Stimulated activated CD8-positive, alpha-beta memory T cell treated with anti-CD3 and anti-CD28 coated beads, Interleukin-12 subunit alpha, Interleukin-12 subunit beta, amount 100 ng/mL, for 4 hours (primary cell): ENCODE measurements at places on chromosomes 16 and 17.

DNA sequence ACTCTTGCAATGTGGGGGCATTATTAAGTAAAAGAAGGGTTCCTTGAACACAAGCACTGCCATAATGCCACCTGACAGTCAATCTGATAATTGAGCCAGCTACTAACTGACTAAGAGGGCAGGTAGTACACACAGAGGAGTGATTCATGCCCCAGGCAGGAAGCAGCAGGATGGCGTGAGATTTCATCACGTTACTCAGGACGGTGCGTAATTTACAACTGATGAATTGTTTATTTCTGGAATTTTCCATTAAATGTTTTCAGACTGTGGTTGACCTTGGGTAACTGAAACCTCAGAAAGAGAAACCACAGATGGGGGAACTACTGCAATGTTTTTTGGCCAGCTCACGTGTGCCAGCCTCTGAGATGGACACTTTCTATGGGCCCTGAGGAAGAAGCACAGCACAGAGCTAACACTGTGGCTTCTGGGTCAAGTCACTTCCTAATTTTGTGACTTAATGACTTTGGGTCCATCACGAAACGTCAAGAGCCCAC lies 46.7 kb downstream of the C17orf67 start:
- peak; percentile 13 for DNase-seq

GRCh38 chr16:25914357-25914962 lies 222.7 kb downstream of the HS3ST4 start:
- no peak for DNase-seq

GRCh38 chr16:46853713-46854443 lies 22.9 kb upstream of the C16orf87 start:
- peak; percentile 17 for DNase-seq

DNA sequence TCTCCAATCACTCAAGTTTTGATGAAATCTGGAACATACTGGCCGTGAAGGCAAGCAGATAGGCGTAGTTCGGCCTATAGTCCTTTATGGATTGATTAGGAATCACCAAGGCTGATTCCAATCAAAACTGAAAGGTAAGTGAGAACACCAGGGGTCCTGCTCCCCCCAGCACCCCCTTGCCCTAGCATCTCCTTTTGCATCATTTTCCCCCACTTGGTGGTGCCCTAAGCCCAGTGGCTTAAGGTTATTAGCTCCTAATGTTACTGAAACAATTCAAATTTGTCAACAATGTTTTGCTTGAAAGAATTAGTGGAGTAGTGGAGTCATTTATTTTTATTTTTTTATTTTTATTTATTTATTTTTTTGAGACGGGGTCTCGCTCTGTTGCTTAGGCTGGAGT lies 4.9 kb downstream of the SLFN14 start:
- no peak for DNase-seq

DNA sequence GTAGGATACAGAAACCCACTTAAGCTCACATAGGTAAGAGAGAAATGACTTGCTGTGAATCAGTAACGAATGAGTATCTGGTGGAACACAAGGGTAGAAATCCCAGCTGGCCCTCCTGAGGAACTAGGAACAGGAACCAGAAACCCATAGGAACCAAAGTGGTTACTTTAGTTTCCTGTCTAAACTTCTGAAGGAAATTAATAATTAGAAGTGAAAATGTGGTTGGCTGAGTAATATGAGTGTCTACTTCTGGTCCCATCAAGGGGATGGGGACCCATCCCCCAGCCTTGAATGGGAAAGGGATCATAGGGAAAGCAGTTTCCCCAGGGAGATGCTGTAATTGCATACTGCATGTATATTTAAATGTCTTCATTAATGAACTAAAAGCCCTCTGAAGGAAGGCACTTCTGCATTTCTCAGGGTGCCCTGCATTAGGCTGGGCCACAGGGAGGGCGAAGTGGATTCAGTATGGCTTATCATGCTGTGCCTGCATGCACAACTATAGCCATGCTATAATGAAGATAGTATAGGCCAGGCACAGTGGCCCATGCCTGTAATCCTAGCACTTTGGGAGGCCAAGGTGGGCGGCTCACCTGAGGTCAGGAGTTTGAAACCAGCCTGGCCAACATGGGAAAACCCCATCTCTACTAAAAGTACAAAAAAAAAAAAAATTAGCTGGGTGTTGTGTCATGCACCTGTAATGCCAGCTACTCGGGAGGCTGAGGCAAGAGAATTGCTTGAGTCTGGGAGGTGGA lies 45.6 kb downstream of the CYB5B start:
- no peak for DNase-seq

DNA sequence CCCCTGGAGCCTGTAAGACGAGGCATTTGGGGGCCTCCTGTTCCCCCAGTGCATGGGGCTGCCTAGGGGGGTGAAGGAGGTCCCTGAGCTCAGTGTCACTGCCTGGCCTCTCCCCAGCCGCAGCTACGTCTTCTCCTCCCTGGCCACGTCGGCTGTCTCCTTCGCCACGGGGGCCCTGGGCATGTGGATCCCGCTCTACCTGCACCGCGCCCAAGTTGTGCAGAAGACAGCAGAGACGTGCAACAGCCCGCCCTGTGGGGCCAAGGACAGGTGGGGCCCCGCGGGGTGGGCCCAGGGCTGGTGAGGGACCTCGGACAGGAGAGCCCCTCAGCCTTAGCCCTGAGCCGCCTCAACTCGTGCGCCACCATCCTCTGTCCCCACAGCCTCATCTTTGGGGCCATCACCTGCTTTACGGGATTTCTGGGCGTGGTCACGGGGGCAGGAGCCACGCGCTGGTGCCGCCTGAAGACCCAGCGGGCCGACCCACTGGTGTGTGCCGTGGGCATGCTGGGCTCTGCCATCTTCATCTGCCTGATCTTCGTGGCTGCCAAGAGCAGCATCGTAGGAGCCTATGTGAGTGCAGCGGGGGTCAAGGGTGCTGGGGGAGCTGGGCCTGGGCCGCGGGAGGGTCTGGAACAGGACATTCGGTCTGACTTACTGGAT lies 22.2 kb downstream of the MYBBP1A start:
- DNase-seq = no peak

GRCh38 chr16:56480776-56481467 lies 29.6 kb downstream of the OGFOD1 start:
- DNase-seq = no peak

DNA sequence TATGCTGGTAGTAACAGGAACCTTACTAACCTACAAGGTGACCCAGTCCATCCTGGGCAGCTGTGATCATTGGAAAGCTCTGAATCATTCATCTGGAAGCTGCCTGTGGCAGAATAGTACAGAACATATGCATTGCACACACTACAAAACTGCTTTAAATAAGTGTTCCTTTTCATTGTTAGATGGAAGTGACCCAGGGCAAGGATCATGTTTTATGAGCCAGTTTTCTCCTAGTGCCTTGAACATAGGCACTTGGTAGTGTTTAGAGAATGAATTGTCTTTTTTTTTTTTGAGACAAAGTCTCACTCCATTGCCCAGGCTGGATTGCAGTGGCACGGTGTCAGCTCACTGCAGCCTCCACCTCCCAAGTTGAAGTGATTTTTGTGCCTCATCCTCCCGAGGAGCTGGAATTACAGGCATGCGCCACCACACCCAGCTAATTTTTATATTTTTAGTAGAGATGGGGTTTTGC lies 55.4 kb downstream of the TENT4B start:
- no peak for DNase-seq

DNA sequence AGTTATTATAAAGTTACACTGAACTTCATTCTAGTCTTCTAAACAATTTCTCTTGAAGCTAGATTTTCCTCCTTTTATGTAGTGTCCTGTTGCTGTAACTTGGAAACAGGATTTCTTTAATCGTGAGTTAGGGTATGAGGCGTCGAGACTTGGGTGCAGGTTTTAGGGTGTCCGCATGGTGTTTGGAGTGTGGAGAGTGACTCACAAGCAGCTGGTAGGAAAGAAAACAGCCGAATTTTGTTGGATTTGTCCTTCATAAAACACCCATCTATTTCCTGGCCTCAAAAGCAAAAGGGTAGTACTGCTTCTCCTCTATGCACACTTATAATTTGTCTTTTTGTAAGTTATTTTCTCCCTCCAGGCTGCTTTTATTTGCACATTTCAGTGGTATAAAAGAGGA lies 1.6 kb downstream of the RPTOR start:
- no peak for DNase-seq

DNA sequence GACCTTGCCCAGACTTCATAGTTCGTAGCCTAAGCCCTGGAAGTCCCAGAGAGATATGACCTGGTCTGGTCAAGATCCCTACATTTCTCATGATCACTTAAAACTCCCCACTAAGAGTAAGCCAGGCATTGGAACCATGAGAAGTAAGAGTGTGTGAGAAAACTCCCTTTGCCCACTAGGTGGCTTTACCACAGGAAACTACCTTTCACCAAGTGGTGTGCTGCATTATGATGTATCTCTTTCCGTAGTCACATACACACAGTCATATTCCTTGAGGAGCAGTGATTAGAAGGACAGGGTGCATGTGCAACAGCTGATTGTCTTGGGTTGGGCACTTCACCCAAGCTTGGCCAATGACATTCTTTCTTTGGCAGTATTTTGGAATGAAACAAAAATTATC lies 639.3 kb downstream of the KCNJ2 start:
- no peak for DNase-seq

DNA sequence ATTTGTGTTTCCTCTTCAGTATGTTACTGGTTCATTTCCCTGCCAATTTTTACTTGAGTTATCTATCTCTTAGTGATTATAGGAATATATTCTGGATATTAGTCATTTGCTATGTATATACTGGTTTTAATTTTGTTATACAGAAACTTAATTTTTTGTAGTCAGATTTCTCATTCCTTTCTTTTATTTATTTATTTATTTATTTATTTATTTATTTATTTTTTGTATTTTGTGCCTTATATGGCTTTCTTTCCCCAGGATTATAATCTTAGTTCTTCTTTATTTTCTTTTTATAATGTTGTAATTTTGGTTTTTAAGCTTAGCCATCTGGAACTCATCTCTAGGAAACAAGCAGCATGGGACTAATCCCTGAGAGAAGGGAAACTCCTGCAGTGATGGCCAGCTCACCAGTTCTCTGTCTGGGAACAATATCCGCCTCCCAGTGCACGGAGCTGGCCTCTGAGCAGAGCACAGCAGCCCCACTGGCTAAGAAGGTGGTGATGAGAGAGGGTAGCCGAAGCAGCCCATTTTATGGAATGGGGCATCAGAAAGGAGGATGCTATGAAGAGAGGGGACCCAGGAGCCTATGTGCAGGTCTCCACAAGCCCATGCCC lies 54.5 kb upstream of the ADORA2B start:
- no peak for DNase-seq

DNA sequence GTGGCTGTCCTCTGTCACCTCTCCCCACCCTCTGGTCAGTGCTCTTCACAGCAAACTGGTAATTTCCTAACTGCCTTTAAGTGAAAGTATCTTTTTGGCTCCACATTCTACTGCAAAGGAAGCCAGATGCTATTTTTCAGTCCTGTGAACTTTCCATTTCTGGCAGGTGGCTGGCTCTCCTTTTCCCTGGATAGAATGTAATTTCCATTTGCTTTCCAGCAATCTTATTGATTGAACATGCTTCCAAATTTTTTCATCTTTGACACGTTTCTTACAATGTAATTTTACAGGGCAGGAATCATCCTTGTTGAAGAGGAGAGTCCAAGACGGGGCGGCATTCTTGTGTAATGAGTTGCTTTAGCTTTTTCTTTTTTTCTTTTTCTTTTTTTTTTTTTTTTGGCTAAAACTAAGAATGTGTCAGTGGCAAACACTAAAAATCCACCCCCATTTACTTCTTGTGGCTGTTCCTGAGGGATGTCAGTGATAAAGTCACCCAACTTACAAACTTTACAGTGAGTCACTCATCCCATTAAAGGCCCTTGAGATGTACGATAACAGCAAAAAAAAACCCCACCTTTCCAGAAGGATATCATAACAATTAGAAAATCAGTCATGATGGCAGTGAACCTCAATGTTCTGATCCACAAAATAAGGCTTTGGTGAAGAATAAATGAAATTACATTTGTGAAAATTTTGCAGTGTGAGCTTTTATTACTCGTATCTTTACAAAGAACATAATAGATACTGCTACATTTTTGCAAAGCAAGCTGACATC lies 29.4 kb upstream of the PRKCA start:
- no peak for DNase-seq

GRCh38 chr16:23537390-23537789 lies 19.8 kb downstream of the EARS2 start:
- DNase-seq = no peak

DNA sequence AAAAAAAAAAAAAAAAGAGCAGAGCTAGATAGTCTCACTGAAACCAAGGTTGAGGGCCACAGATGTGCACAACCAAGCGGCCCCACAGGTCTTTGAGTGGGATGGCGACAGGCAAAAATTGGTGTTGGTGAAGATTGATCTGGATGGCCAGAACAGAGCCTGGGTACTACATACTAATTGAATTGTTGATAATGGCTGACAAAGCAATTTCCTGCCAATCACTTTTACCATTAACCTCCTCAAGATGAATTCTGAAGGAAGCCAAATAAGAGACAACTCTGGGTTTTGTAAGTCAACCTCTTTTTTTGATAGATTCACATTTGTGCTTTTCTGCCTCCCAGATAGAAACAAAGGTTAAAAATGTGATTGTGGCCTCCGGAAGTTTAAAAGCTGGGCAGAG lies 19.4 kb upstream of the HS3ST3B1 start:
- no peak for DNase-seq

DNA sequence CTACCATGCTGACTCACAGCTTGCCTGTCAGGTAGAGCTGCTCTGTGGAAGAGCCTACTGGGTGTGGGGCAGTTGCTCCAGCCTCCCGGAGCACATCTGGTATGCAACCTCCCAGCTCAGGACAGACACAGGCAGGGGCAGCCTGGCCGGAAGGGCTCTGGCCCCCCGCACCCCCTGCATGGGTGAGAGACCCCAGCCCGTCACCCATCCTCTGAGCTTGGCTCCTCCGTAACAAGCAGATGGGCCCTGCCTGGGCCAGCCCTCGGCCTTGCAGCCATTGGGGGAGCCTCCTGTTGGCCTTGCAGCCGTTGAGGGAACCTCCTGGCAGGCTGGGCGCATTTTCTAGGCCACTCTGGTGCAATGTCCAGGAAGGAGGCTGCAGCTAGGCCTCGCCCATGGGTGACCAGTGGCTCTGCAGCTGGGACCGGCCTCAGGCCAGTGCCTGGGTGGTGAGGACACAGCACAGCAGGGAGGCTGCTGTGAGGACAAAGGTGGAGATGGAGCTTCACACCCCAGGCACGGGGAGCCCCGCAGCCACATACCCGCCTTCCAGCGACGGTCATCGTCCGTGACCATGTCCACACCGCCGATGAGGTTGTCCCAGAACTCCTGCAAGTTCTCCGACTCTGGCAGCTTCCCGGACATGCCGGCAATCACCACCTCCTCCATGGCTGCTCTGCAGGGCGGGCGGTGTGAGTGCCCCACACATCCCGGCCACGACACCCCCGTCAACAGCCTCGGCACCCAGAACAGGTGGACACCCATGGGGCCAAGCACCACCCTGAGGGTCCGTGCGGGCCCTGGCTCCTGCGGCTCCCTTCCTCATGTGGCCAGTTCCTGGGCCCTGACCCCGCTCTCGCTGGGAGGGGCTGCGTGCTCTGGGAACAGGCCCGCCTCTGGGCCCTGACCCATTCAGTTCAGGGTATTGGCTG lies 2.0 kb downstream of the FASN start:
- no peak for DNase-seq

GRCh38 chr17:10727192-10727591 lies 2.6 kb downstream of the TMEM220 start:
- no peak for DNase-seq
